HEK293T (cell line): ENCODE measurements at places on chromosomes 6 and 20.

DNA sequence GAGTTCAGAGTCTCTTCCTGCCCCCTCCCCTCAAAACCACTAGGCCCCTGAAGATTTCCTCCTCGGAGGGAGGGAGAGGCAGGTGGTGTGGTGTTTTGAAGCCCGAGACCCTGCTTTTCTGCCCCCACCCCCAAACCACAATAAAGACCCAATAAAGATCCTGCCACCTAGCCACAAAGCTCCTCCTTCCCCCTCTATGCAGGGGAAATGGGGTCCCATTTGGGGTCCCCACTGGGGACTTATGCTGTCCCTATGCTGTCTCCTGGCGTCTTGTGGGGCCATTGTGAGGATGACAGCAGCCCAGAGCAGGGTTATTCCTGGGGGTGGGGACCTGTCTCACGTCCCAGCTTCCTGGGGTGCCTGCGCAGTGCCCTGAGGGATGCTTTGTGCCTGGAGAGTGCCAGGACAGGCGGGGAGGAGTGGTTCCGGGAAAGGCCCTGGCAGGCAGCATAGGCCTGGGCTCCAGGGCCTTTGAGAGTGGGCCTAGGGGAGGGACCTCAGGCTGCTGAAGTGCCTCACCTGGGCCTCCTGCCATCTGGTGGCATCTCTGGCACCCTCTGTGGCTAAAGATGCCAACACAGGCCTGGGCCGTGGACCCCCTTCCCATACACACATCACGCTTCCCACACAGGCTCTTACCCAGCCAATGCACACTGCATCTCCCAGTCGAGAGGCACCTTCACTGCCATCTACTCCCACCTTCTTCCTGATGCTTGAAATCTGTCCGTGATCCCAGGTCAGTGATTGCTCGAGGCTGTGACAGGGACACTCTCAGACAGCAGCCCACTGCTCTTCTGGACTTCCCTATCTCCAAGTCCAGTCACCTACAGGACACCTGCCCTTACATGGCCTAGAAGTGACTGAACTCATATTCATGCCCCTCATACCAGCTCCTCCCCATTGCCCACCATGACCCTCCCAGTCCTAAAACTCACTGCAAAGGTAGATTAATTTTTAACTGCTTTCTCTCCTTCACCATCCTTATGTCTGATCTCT is 7.9 kb upstream of the ARMC12 start:
- no peak for DNase-seq

GRCh38 chr6:6900569-6901204 is 207.1 kb upstream of the RREB1 start:
- DNase-seq: no peak

- no peak for DNase-seq
Observed at GRCh38 chr6:25512560-25512959, 139.5 kb upstream of the SCGN start.

DNA sequence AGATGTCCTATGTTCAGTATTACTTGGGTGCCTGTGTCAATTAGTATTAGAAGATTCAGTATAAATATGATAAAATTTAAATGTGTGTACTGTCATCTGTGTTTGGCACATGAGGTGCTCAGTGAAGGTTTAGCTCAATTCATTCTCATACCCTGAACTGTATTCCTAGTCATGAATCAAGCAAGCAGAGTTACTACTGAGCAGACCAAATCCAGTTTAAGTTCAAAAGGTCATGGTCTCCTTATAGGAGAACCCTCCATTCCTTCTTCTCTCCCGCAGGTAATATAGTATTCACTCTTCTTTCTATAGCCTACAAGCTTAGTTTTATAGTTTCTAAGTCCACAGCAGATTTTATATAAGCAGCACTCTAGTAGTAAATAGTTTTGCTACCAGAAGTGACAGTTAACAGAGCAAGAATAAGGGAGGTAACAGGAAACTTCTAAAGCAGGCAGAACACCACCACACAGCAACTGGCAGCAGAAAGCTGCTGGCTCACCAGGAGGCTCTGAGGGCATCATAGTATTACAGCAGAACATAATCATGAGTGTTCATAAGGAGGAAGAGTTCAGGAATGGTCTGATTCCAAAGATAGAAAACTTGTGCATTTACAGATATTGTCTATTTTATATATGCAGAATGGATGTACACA is 133.2 kb downstream of the SLC16A10 start:
- DNase-seq: no peak

GRCh38 chr20:53923566-53924369 is 146.6 kb downstream of the BCAS1 start:
- no peak for DNase-seq

- no peak for DNase-seq
Observed at GRCh38 chr20:41161886-41162285, 24.5 kb downstream of the PLCG1 start.

DNA sequence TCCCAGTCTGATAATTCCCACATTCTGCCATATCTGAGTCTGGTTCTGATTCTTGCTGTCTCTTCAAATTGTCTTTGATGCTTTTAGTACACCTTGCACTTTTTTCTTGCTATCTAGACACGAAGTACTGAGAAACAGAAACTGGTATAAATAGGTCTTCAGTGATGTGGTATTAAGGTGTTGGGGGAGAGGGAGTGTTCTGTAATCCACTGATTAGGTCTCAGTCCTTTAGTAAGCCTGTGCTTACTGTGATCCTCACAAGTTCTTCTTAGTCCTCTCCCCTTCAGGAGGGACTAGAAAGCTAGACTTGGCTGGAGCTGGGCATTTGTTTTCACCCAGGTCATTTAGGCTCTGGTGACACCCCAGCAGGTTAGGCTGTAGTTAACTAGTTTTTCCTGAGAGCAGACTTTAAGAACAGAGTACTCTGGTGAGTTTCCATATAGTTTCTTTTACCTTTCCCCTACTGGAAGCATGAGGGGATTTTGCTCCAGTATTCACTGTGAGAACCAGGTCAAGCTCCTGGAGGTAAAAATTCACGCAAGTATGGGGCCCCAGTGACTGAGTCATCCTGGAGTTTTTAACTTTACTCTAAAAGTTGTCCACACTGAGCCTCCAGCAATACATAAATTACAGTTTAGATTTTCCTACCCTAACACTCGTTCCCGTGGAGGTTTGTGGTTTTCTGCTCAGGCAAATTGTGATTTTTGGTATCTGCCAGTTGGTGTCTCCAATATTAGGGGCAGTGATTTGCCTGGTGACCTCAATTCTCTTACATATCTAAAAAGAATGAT is 154.6 kb downstream of the CDKAL1 start:
- no peak for DNase-seq

DNA sequence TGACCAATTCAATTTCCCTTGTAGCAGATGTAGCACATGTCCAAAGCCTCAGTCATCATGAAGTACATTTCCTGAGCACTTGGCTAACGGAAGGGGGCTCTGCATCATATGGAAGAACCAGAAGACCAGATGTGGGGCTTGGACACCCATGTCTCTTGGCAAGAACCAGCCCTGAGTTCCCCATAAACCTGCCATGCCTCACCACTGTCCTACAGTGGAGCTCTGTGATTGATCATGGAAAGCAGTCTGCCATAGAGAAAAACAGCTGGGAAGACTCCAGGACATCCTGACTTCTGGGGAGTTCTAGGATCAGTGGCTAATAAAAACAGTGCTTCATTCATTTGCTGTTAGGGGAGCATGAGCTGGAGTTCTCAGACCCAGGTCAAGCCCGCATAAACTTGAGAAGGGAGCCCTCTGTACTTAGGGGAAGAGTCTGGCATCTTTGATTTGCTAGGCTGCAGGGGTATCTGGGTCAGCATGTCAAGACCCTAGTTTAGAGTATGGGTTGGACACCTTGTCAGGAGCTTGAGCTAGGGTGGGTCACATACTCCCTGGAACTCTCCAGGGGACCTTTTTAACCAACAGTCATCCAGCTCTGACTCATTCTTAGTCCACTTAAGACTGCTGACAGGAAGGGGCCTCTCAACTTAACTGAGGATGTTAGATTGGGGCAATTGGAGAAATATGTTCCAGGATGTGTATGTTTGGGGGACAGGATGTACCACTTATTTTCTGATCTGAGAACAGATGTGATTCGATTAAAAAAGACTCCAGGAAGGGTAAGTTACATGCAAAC is 26.3 kb upstream of the TRAM2 start:
- no peak for DNase-seq

GRCh38 chr6:89522778-89523177 is 89.8 kb downstream of the ANKRD6 start:
- no peak for DNase-seq

DNA sequence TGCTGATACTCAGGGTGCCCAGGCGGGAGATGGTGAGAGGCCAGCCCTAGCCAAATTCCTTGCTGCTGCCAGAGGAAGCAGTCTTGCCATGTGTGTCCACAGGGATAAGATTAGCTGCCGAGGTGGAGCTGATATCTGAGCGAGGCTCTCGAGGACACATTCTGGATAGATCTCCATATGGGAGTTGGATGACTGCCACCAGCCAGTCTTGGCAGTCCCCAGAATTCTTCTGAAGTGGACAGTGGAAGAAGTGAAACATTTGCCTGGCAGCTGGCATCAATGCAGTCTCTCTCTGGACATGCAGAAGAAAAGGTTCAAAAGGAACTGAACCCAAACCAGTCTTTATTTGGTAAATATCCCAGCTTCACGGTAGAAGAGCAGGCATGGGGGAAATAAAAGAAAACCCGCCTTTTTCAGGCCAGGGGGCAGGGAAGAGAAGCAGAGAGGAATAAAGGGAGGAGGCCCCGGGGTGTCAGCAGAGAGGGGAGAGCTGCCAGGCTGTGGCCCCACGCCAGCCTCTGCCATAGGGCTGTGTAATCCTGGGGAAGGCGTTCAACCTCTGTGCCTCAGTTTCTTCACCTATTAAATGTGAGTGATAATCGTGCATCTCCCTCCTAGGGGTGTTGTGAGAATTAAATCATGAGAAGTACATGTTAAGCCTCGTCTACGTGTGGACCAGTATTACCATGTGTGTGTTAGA is 3.7 kb upstream of the FUCA2 start:
- DNase-seq: no peak

- no peak for DNase-seq
Observed at GRCh38 chr6:9610620-9611415, 804.1 kb downstream of the TFAP2A start.

DNA sequence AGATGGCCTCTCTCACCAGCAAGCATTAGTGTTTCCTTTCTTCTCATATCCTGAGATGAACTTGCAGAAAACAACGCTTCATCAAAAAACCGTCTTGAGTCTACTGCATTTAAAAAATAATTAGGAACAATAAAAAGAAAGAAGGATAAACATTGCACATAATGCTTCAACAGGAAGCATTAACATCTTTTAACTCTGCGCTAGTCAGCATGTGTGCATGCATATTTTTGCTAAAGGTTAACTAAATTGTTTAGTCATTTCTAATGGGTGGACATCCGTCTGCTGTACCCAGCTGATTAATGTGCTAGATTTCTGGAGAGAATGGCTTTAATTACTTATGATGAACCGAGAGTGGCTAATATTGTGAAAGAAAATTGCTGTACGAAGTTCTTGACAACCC is 349.3 kb downstream of the SOX4 start:
- no peak for DNase-seq

- DNase-seq: no peak
Observed at GRCh38 chr6:137904822-137905617, 38.0 kb downstream of the TNFAIP3 start.

DNA sequence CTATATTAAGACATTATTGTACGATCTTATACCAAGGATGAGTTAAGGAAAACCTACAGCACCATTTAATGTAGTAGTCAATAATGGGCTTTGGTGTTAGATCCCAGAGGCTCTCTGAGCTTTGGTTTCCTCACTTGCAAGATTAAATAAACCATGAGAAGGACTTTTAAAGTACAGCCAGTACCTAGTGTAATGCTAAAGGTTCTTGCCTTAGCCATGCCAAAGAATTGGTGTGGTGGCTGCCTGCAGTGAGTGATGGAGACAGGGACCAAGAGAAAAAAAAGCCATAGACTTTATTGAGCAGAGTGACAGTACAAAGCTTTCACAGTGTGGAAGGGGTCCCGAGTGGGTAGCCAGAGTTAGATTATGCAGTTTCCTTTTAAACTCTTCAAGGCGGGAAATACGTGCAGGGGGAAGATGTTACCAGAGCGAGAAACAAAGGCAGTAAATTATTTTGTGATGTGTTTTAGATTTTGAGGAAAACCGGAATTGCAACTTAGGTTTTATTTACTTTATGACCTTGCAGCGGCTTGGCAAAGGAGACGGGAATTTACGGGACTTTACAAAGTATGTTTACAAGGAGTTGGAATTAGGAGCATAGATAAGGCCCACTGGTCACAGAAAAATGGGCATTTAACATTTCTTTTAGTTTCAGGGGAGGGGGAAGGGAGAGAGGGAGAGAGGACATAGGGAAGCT is 100.4 kb downstream of the MYO6 start:
- no peak for DNase-seq

GRCh38 chr6:100461278-100461916 is 3.3 kb downstream of the SIM1 start:
- DNase-seq: peak; percentile 67

DNA sequence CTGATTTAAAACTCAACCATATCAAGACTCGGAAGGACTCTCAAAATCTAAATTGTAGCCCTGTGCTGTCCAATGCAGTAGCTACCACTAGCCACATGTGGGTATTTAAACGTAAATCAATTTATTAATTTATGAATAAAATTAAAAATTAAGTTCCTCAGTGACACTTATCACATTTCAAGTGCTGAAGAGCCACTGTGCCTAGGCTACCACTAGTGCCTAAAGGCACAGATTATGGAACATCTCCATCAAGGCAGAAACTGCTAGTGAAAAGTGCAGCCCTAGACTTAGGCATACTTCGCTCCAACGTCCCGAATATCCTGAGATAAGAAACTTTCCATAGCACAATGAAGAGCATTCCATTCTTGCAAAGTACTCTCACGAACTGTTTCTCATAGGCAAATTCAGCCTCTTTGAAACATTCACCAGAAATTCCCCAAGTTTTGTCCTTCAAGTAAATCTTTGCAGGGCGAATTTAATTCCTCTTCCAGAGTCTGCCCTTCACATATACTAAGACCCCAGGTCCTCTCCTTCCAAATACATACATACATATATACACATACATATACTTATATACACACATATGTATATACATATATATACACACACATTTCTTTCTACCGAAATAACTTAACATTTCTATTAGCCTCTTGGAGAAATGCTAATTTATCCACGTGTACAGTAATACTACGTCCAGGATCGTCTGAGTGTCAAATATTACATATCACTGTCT is 1.3 kb downstream of the SUPT3H start:
- DNase-seq: no peak

GRCh38 chr20:44081476-44081875 is 105.5 kb downstream of the JPH2 start:
- no peak for DNase-seq
